ENCODE measurements at places on chromosomes 3 and 15. TPM values are rescaled to one million over a fixed set of nuclear protein-coding genes. Genes with fewer than 3 reads are reported as not detected.
A peak's percentile ranks its signal among the peaks of the same experiment; 100 is the strongest.

- no peak for DNase-seq
These were observed 12.1 kb upstream of the UTS2B start for GRCh38 chr3:191342411-191342810.

DNA sequence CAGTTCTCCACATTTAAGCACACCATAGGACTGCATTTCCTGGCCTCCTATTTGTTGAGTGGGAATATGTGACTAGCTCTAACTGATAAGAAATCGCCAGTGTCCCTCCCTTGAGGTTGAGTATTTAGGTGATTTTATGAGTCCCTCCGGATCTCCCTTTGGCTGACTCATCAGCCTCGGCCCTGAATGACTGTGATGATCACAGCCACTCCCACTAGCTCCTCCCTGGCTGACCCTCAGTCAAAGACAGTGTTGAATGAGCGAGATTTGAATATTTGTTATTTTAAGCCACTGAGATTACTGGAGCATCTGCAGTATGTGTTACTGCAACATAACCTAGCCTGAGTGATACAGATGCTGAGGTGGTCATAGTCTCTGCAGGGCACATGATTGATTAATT is 515.3 kb downstream of the EPHB1 start:
- DNase-seq: no peak

- peak; percentile 72 for DNase-seq
These were observed 177.3 kb upstream of the WNT5A start for GRCh38 chr3:55664387-55664786.

GRCh38 chr15:42456531-42456930 is 34.4 kb downstream of the ZNF106 start:
- DNase-seq: no peak

- peak; percentile 35 for DNase-seq
These were observed 111.5 kb upstream of the ETV5 start for GRCh38 chr3:186220365-186220764.

STAB1 gene
- 0.19 TPM for total RNA-seq

CHRNA7 gene
- total RNA-seq: 0.46 TPM

MGLL gene
- 1.7 TPM for total RNA-seq

Measured in activated T-cell treated with anti-CD3 and anti-CD28 coated beads, Interleukin-2, amount 50 U/mL, for 72 hours (primary cell).